Activated CD8-positive, alpha-beta memory T cell treated with anti-CD3 and anti-CD28 coated beads, Interleukin-2, amount 10 ng/mL, durations not matched to agents 7 days and 5 days (primary cell): ENCODE measurements at places on chromosomes 12 and 14.
A peak's percentile ranks its signal among the peaks of the same experiment; 100 is the strongest.

DNA sequence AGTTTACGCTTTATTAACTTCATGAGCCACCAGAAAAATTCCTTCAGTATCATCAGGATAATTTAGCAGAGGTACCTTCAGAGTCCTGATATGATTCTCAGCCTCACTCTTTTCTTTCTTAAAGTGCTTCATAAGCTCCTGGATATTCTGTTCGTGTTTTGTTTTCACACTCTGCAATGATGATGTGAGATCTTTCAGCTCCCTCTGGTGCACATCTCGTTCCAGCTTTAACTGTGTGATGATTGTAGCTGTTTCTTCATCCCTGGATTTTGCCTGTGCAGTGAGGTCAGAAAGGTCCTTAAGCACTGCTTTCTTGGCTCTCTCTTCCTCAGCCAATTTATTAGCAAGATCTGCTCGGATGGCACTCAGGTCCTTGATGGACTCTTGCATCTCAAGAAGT lies 156.7 kb downstream of the CEP128 start:
- no peak for DNase-seq

- no peak for DNase-seq
These were observed 54.9 kb upstream of the TMX1 start for GRCh38 chr14:51185180-51185579.

- no peak for DNase-seq
These were observed 35.7 kb downstream of the RAD9B start for GRCh38 chr12:110537605-110538409.

- peak; percentile 60 for DNase-seq
These were observed 1.1 kb downstream of the GCH1 start for GRCh38 chr14:54901380-54902142.

DNA sequence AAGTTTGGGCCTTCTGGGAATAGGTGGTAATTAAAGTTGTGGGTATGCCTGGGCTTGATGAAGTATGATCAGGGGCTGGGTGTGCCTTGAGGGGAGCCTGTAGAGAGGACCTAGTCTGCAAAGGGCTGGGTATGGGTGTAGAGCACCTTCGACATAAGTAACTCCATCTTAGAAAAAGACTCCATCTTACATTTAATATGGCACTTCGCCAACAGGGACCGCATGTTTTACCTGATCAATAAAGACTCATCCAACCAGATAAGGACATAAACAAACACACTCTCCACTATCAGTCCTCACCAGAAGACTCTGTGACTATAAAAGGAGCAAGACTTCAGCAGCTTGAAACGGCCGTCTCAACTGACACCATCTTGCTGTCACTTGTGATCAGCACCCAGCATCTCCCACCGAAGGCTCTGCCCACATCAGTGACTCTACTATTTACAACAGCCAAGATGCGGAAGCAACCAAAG lies 23.5 kb upstream of the GPR68 start:
- DNase-seq = no peak

DNA sequence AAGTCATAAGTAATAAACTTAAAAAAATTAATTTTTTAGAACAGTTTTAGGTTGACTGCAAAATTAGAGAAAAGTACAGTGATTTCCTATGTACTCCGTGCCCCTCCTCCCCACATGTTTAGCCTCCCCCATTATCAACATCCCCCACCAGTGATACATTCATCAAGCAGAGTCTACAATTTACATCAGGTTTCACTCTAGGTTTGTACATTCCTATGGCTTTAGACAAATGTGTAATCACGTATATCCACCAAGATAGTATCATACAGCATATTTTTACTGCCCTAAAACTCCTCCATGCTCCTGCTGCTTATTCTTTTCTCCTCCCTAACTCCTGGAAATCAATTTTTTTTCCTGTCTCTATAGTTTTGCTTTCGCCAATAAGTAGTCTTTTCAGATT lies 438.7 kb downstream of the LRFN5 start:
- no peak for DNase-seq

DNA sequence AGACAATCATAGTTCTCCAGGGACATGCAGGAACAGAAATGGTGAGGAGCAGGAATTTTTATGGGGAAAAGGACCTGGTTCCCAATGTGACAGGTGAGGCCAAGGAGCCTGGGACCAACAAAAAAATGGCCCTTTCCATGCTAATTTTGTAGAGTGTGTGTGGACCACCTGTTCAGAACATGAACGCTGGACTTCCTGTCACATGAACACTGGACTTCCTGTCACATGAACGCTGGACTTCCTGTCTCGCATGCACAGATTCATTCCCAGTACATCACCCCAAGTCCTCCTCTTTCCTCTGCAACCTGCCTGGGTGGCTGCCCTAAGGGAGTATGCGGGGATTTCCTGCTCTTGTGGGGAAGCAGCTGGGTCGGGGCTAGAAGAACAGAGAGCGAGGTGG lies 10.1 kb downstream of the FGF6 start:
- peak; percentile 28 for DNase-seq

GRCh38 chr12:26836201-26836600 lies 3.2 kb upstream of the ITPR2 start:
- DNase-seq = no peak

- DNase-seq = no peak
These were observed 6.7 kb downstream of the PAPOLA start for GRCh38 chr14:96508900-96509299.

DNA sequence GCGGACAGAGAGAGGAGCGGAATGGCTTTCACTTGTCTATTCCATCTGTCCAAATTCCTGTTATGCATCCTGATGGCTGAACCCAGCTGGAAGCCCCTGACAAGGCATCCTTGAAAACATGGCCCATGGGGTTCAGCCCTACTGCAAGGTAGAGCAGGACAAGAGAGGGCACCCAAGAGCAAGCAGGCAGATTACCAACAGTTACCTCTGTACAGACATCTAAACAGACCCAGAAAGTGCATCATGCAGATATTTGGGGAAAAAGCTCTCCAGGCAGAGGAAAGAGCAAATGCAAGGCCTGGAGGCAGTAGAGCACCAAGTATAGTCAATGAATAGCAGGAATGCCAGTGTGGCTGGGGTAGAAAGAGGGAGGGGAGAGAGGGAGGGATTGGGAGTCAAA lies 407.5 kb downstream of the PCNX1 start:
- DNase-seq = no peak

- no peak for DNase-seq
These were observed 38.7 kb downstream of the TUNAR start for GRCh38 chr14:95915330-95915729.

DNA sequence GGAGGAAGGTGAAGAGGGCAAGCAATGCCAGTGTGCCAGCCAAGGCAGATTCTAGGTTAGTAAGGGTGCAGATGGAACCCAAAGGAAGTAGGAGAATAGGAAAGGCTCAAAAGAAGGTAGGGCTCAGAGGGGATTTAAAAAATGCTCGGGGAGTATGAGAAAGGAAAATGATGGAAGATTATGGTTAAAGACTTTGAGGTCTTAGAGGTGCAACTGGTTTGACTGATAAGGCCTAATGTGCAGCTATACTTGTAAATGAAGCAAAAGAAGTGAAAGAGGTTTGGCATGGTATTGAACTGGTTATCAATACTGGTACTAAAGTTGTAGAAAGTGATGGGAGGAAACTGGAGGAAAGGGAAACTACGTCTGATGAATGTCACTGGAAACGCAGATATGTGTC lies 94.7 kb downstream of the RPS6KA5 start:
- DNase-seq = no peak

DNA sequence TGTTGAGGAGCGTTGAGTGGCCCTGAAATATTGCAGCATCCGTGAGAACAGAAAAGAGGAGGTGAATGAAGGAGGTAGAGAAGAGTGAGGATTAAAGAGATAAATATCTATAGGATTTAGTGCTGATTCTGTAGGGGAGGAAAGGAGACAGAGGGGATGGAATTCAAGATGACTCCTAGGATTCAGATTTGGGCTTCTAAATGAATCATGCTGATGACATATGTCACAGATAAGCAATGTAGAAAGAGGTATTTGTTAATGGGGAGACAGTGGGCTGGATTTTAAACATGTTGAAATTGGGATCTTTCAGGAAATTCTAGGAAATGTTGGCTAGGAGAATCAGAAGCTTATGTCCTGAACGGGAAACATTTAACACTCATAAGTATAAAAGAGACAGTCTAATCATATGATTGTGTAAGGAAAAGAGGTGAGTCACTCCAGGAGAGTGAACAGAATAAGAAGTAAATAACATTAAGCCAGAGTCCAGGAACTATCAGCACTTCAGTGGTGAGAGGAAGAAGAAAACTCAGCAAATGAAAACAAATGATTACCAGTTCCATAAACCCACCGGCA lies 58.1 kb upstream of the DIO2 start:
- no peak for DNase-seq

- no peak for DNase-seq
These were observed 113.0 kb downstream of the BEGAIN start for GRCh38 chr14:100474196-100474595.

DNA sequence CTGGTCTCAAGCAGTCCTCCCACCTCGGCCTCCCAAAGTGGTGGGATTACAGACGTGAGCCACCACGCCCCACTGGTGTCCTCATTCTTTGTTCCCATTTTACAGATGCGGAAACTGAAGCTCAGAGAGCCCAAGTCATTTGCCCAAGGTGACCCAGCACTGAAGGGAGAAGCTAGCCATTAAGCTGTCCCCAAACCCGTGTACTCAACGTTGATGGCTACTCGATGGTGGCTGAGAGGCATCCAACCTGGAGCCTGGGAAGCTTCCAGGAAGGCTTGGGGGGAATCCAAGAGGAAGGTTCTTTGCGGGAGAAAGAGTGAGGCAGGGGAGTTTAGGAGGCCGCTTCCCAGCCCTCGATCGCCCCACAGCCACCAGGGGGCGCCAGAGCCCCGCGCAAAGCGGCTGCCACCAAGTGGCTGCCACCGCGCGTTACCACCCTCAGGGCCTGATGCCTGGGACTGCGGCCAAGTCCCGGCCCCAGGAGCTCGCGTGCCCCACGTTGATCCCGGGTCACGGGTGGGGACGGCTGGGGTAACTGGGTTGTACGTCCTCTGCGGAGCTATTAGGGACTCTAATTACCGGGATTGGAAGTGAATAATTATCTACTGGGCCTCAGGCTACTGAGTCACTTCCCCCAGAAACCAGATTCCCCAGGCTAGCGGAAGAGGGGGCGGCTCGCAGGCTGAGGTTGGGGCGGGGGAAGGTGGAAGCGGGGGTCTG lies 8.8 kb upstream of the SH2B3 start:
- DNase-seq = peak; percentile 88

GRCh38 chr14:81437244-81437643 lies 37.1 kb upstream of the STON2 start:
- no peak for DNase-seq

DNA sequence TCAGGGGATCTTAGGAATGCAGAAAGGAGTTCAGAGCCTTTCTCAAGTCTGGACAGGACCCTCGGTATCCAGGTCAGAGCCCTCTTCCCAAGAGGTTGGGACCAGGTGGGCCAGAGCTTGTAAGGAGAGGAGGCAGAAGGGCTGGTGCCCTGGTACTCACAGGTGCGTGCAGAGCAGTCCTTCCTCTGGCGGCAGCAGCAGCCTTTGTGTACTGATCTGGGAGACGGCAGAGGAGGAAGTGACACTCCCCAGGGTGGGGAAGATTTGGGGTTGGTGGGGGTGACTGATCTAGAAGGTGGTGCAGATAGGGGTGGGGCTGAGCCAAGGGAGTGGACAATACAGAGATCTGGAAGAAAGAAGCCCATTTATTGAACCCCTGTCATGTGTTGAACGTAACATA lies at the start of gene ITGB7:
TSS of gene ITGB7 (minus strand) at position 210 of the 400 bp plus-strand sequence. CDS start 6,808 bp downstream, outside the sequence.
- peak; percentile 92 for DNase-seq

GRCh38 chr12:127785986-127786590 lies 480.9 kb upstream of the TMEM132C start:
- no peak for DNase-seq

DNA sequence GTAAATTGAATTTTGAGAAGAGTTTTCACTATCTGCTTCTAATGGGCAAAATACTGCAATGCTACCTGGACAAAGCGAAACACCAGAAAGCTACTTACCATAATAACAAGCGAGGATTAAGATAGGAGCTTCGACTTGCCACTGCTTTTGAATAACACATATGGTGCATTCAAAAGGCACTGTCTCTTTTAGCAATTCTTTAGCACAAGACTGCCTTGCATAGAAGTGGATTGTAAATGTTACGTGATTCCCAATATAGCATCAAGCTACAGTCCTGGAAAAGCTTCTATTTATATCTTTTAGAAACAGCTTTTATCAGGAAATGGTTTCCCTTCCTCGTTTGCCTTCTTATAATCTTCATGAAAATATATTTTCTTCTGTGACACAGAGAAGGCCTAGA lies 258.7 kb upstream of the PDE3A start:
- DNase-seq = no peak

DNA sequence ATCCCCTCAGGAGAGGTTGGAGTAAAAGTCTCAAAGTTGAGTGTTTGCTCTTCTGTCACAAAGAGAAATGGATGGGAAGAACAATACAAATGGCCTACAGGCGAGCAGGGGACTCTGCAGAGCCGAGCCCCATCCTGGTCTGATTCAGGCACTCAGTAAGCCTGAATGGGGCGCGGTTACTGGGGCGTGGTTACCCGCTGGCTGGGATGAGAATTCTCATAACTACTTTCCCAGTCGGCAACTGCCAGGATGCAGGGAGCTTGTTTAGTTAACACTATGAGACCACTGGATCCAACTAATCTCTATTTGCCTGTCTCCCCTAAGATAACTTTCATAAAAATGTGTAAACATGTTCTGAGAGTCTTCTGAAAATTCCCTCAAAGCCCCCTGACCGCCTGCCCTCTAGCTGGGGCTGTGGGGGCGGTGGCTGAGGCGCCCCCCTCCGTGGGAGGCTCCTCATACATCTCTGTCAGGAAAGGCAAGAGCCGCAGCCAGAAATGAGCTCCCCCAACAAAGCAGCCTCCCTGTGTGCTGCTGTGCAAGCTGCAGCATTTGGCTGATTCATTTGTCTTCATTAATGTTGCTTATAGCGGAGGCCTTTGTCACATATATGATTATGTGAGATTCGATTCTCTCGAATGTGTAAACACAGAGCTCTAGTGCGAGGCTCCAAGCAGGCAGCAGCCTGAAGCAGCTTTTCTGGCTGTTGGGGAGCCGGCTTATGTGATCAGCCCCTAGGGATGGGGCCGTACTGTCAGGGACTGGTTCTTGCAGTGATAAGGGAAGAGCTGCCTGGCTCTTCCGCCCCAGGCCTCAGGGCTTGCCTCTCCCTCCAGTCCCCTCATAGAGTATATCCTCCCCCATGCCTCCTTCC lies 126.1 kb upstream of the ARHGAP5 start:
- no peak for DNase-seq

GRCh38 chr12:92233346-92234015 lies 87.8 kb upstream of the BTG1 start:
- no peak for DNase-seq
